ENCODE measurements at places on chromosomes 5 and 9. TPM values are rescaled to one million over a fixed set of nuclear protein-coding genes. Genes with fewer than 3 reads are reported as not detected.

The INIP gene
- 13.4 TPM for total RNA-seq

The NEURL1B gene
- 0.47 TPM for total RNA-seq

The ROPN1L gene
- total RNA-seq, result 0.32 TPM

The FRMD3 gene
- total RNA-seq, result 0.26 TPM

The LCN10 gene
- not detected for total RNA-seq

The ANXA2R gene
- 5.7 TPM for total RNA-seq

The ARHGEF37 gene
- total RNA-seq, result 1.8 TPM

The AQP7 gene
- 0.34 TPM for total RNA-seq

The SOX30 gene
- total RNA-seq, result not detected

The PCDHAC2 gene
- under 0.01 TPM for total RNA-seq

The BAAT gene
- not detected for total RNA-seq

The PDE8B gene
- not detected for total RNA-seq

The OTULINL gene
- not detected for total RNA-seq

The FABP6 gene
- not detected for total RNA-seq

The ANKRD55 gene
- not detected for total RNA-seq

The PCDHGB4 gene
- 26.7 TPM for total RNA-seq

The CCNI2 gene
- total RNA-seq, result not detected

The PTGES2 gene
- total RNA-seq, result 48.3 TPM

The HDAC3 gene
- 57.0 TPM for total RNA-seq

The EMB gene
- 4.3 TPM for total RNA-seq

The MCTP1 gene
- 4.4 TPM for total RNA-seq

The MARCOL gene
- not detected for total RNA-seq

The GABRA1 gene
- not detected for total RNA-seq

The PAPPA gene
- 23.4 TPM for total RNA-seq

The IRX2 gene
- 3.3 TPM for total RNA-seq

The GABBR2 gene
- 0.43 TPM for total RNA-seq

The C9orf50 gene
- under 0.01 TPM for total RNA-seq

The PALM2AKAP2 gene
- total RNA-seq, result 1.9 TPM

The PCDHGA5 gene
- 1.6 TPM for total RNA-seq

The ST8SIA4 gene
- total RNA-seq, result 0.09 TPM

The FBXO4 gene
- 9.7 TPM for total RNA-seq

The SHISAL2B gene
- total RNA-seq, result 0.16 TPM

The LEAP2 gene
- 0.34 TPM for total RNA-seq

The SLC34A3 gene
- total RNA-seq, result not detected

The FCN2 gene
- total RNA-seq, result not detected

The KIF24 gene
- total RNA-seq, result 0.63 TPM

The ARL14EPL gene
- total RNA-seq, result 0.69 TPM

The MYOZ3 gene
- 0.47 TPM for total RNA-seq

The ISCA1 gene
- 10.4 TPM for total RNA-seq

The NUDT2 gene
- 55.0 TPM for total RNA-seq

The SPATA31A5 gene
- not detected for total RNA-seq

The CCL27 gene
- not detected for total RNA-seq

The SV2C gene
- total RNA-seq, result not detected

The C5orf22 gene
- total RNA-seq, result 9.3 TPM

The TLR4 gene
- total RNA-seq, result 2.2 TPM

The TRIM36 gene
- total RNA-seq, result 0.09 TPM

The STPG3 gene
- total RNA-seq, result not detected
